ENCODE measurements at places on chromosomes 5 and 9. TPM values are rescaled to one million over a fixed set of nuclear protein-coding genes. Genes with fewer than 3 reads are reported as not detected.

DNA sequence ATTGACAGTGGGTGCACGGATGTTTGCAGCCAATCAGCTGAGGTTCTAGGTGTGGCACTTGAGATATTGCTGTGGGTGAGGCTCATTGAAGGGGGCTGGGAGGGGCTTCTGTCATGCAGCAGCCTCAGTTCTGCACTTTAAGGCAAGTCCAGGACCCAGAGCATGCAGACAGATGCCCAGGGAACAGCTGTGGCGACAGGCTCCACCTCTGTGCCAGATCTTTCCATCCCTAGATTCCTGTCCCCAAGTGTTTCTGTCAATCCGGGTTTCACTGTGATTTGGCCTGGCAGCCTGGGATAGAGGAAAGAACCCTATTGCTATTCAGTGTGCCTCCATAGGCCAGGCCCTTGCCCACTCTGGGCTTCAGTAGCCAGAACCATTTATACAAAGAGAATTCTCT, 20.8 kb upstream of the CERCAM start:
- H3K27ac ChIP-seq = no peak overlapping the region
- H3K36me3 ChIP-seq = no peaks in the 10 kb centered on the region
- peaks cover 33% of the 10 kb centered on the region for H3K27me3 ChIP-seq
- DNase-seq = no peak

- H3K27me3 ChIP-seq = peaks cover 34% of the 10 kb centered on the region
- no peak within 1 kb of the TSS for H3K27ac ChIP-seq
- peak; percentile 73 for DNase-seq
- H3K4me3 ChIP-seq = no peak within 1 kb of the TSS
- no peaks in the 10 kb centered on the region for H3K4me1 ChIP-seq
Observed at GRCh38 chr5:159915904-159916840, at the start of gene ADRA1B. ADRA1B (plus strand) TSS chr5:159916482; CDS start chr5:159916906, 424 bp downstream.

DNA sequence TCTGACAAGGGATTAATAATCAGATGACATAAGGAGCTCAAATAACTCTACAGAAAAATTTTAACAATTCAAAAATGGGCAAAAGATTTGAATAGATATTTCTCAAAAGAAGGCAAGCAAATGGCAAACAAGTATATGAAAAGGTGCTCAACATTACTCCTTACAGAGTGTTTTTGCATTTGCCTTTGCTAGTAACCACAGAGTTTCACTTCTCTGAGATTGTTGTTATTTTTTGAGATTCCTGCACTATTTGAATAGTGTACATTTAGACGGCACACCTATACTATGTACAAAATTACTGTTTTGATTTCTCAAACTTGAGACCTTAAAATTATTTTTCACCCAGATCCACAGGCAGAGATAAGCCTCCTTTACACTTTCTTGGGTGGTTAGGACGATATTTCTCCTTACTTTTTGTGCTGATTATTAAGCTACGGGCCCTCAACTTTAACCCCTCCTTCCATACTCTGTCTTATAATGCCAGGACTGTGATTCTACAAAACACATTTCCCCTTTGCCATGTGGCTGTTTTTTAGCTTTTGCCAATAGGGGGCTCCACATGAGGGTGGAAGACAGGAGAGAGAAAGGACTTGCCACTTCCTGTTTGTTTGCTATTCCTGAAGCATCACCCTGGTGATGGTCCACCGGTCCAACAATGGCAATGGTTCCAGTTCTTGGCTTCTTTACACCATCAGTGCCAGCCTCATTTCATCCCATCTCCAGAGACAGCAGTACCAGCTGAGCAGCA, 65.0 kb upstream of the DAP start:
- H3K27ac ChIP-seq = no peak overlapping the region
- H3K36me3 ChIP-seq = no peaks in the 10 kb centered on the region
- no peaks in the 10 kb centered on the region for H3K27me3 ChIP-seq
- no peak overlapping the region for H3K4me3 ChIP-seq

The PCDHGA7 gene
- total RNA-seq = not detected

The TLX3 gene
- not detected for total RNA-seq

GRCh38 chr5:88805151-88805784, 77.7 kb downstream of the MEF2C start:
- H3K27me3 ChIP-seq = no peaks in the 10 kb centered on the region
- no peak overlapping the region for H3K4me3 ChIP-seq
- no peaks in the 10 kb centered on the region for H3K4me1 ChIP-seq
- DNase-seq = no peak
- peaks cover 34% of the 10 kb centered on the region for H3K36me3 ChIP-seq

DNA sequence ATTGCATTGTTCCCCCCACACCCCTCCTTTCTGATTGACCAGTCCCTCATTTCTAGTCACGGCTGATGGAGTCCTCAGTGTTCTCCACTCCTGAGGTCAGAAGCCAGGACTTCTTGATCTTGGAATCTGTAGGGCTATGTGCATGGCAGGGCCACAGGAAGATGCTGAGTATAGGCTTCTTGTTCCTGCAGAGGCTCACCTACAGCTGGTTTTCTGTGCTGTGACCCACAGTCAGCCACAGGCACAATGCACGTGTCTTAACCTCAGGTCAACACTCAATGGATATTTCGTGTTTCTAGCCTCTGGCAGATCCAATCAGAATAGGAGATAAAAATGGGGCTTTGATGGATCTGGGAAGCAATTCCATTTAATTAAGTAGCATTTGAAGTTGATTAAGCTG, 14.3 kb upstream of the CXCL14 start:
- no peak overlapping the region for H3K4me3 ChIP-seq
- H3K4me1 ChIP-seq = no peaks in the 10 kb centered on the region
- no peak for DNase-seq
- no peaks in the 10 kb centered on the region for H3K36me3 ChIP-seq
- no peak overlapping the region for H3K27ac ChIP-seq

The INSL6 gene
- total RNA-seq = not detected

- H3K36me3 ChIP-seq = no peaks in the 10 kb centered on the region
- H3K4me3 ChIP-seq = no peak overlapping the region
- H3K27ac ChIP-seq = no peak overlapping the region
- peaks cover 50% of the 10 kb centered on the region for H3K4me1 ChIP-seq
Observed at GRCh38 chr5:132677191-132677590, 3.4 kb downstream of the IL4 start.

The CFAP157 gene
- not detected for total RNA-seq

- H3K27me3 ChIP-seq = no peaks in the 10 kb centered on the region
- H3K4me1 ChIP-seq = no peaks in the 10 kb centered on the region
- H3K27ac ChIP-seq = no peak overlapping the region
- H3K36me3 ChIP-seq = peaks cover 69% of the 10 kb centered on the region
- no peak for DNase-seq
Observed at GRCh38 chr9:120436983-120437475, 142.9 kb downstream of the CDK5RAP2 start.

DNA sequence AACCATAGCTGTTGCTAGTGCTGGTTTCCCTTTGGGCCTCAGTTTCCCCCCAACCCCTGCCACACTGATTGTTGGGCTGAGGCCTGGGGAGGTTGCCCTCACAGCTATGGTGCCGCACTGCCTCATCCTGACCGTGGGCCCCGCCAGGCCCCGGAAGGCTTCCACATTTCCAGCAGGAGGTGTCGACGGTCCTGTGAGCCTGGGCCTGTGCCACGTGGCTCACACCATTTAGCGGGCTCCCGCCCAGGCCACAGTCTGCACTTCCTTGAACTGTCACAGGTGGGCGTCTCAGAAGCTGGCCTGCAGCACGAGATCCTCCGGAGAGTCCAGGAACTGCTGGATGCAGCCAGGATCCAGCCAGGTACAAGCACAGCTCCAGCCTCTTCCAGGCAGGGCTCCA, 45.7 kb downstream of the LRSAM1 start:
- H3K4me1 ChIP-seq = peaks cover 21% of the 10 kb centered on the region
- no peaks in the 10 kb centered on the region for H3K27me3 ChIP-seq
- no peak for DNase-seq
- H3K4me3 ChIP-seq = no peak overlapping the region

DNA sequence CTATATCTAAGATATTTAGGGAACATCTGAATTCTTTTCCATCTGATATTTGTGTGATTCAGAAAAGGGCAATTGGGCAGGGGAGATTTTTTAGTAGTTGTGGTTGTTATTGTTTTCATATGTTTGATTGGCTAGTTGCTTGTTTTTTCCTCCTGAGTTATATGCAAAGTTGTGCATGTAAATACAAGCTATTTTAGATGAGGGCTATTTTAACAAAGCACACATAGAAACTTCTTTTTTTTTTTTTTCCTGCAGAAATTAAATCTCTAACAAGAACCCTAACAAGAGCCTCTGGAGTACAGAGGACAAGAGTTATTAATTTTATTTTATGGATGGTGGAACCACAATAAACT, 559.1 kb downstream of the CETN3 start:
- DNase-seq = no peak
- H3K36me3 ChIP-seq = no peaks in the 10 kb centered on the region
- no peaks in the 10 kb centered on the region for H3K4me1 ChIP-seq
- no peak overlapping the region for H3K4me3 ChIP-seq

- no peaks in the 10 kb centered on the region for H3K27me3 ChIP-seq
- H3K36me3 ChIP-seq = peaks cover 14% of the 10 kb centered on the region
- no peak for DNase-seq
- no peak overlapping the region for H3K4me3 ChIP-seq
- peaks cover 41% of the 10 kb centered on the region for H3K4me1 ChIP-seq
Observed at GRCh38 chr5:119275146-119275545, 80.7 kb upstream of the TNFAIP8 start.

DNA sequence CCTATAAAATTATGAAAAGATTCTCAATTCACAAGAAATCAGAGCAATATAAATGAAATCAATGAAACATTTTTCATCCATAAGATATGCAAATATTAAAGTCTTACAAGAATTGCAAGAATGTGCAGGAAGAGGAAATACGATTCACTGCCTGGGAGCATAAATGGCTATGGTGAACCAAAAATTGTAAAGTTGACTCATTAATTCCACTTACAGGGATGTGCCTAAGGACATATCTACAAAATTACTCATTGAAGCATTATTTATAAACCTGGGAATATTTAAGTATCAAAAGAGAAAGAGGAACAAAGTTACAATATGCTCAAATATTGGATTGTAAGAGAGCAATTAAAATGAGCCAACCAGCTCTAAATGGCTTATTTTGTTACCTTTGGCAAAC, 6.9 kb upstream of the NIPSNAP3A start:
- H3K4me3 ChIP-seq = no peak overlapping the region
- H3K36me3 ChIP-seq = no peaks in the 10 kb centered on the region
- peaks cover 1% of the 10 kb centered on the region for H3K4me1 ChIP-seq
- no peak overlapping the region for H3K27ac ChIP-seq
- no peaks in the 10 kb centered on the region for H3K27me3 ChIP-seq

DNA sequence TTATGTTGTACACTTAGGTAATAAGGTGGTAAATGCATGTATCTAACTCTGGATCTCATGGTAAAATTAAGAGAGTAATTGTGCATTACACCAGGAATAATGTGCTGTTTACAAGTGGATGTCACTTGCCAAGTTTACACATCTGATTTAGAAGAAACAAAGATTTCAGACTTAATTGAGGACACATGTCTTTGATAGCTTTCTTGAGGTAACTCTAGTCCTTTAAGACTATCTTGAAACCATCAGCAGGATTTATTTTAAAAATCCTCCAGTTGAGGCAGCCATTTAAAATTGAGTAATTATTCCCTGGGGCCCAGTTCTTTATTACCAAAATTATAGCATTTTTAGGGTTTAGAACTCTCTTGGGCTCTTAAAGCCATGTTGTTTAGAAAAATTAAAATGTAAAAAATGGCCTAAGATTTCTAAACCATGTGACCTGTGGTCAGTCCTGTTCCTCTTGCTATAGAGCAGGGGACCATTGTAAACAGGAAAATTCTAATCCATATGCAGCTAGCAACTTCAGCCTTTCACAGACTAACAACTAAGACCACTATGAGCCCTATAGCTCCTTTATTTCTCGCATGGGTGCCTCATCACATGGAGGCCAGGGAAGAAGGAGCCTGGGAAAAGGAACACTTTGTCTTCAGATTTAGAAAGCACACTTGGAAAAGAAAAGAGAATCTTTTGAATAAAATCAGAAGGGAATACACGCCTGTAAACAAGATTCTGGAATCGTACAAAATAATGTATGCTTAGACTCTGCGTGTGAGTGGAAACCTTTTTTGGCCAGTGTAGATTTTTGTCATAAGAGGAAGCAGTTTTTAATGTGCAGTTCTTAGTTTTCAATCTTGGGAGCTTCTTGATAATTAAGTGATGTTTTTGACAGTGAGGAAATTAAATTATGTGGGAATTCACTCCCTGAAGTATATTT, 71.2 kb downstream of the ZSWIM6 start:
- H3K36me3 ChIP-seq = no peaks in the 10 kb centered on the region
- DNase-seq = no peak
- H3K4me3 ChIP-seq = no peak overlapping the region
- H3K27me3 ChIP-seq = no peaks in the 10 kb centered on the region
- H3K4me1 ChIP-seq = peaks cover 8% of the 10 kb centered on the region

The TMEFF1 gene
- 0.83 TPM for total RNA-seq

The FBP1 gene
- total RNA-seq = 0.24 TPM

DNA sequence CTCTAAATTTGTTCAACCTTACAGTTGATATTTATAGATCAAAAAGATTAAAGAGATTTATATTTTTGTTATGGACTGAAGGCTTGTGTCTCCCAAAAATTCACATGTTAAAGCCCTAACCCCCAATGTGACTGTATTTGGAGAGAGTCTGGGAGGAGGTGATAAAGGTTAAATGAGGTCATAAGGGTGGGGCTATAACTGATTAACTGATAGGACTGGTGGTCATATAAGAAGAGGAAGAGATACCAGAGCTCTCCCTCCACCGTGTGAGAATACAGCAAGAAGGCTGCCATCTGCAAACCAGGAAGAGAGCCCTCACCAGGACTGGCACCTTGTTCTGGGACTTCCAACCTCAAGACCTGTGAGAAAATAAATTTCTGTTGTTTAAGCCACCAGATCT, 264.3 kb downstream of the ENC1 start:
- H3K4me1 ChIP-seq = no peaks in the 10 kb centered on the region
- no peak overlapping the region for H3K27ac ChIP-seq
- no peak for DNase-seq
- H3K27me3 ChIP-seq = peaks cover 4% of the 10 kb centered on the region
- no peaks in the 10 kb centered on the region for H3K36me3 ChIP-seq

GRCh38 chr5:112217843-112218579, 201.1 kb downstream of the EPB41L4A start:
- H3K4me3 ChIP-seq = no peak overlapping the region
- peak; percentile 34 for DNase-seq
- no peak overlapping the region for H3K27ac ChIP-seq
- no peaks in the 10 kb centered on the region for H3K36me3 ChIP-seq

The IRX2 gene
- 0.07 TPM for total RNA-seq
